ENCODE measurements at places on chromosomes 4 and X. TPM values are rescaled to one million over a fixed set of nuclear protein-coding genes. Genes with fewer than 3 reads are reported as not detected.

DNA sequence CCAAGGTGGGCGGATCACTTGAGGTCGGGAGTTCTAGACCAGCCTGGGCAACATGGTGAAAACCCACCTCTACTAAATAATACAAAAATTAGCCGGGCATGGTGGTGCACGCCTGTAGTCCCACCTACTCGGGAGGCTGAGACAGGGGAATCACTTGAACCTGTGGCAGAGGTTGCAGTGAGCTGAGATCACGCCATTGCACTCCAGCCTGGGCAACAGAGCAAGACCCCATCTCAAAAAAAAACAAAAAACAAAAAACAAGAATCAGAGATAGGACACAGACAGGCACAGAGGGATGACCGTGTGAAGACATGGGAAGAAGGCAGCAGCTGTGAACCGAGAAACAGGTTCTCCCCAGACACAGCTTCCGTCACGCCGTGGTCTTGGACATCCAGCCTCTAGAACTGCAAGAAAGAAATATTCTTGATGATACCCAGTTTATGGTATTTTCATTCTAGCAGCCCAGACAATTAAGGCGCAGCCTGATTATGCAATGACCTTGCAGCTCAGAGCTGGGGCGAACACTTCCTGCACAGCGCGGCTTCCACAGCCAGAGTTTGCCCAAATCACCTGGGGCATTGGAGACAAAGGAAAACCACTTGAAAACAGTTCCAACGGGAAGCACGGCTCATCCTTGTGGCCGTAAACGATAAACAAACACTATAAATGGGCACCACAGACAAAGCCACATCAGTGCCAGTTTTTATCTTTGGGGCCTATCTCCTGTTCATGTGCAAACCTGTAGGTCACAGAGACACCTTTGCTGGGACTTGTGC is 4.2 kb upstream of the ARSD start:
- DNase-seq: no peak
- H3K4me3 ChIP-seq: no peak overlapping the region
- no peaks in the 10 kb centered on the region for H3K4me1 ChIP-seq
- no peaks in the 10 kb centered on the region for H3K27me3 ChIP-seq
- H3K27ac ChIP-seq: no peak overlapping the region
- H3K36me3 ChIP-seq: no peaks in the 10 kb centered on the region

UGT2A2 gene
- not detected for polyA plus RNA-seq

PCDH11X gene
- polyA plus RNA-seq: 1.4 TPM

GRCh38 chr4:106201373-106201772 is 114.6 kb downstream of the TBCK start:
- H3K27ac ChIP-seq: no peak overlapping the region
- no peaks in the 10 kb centered on the region for H3K4me1 ChIP-seq
- H3K4me3 ChIP-seq: no peak overlapping the region
- no peaks in the 10 kb centered on the region for H3K27me3 ChIP-seq

PDE6B gene
- 48.1 TPM for polyA plus RNA-seq

GRCh38 chr4:53479736-53480525 is 102.5 kb downstream of the FIP1L1 start:
- no peaks in the 10 kb centered on the region for H3K4me1 ChIP-seq
- no peak overlapping the region for H3K27ac ChIP-seq
- DNase-seq: no peak

DNA sequence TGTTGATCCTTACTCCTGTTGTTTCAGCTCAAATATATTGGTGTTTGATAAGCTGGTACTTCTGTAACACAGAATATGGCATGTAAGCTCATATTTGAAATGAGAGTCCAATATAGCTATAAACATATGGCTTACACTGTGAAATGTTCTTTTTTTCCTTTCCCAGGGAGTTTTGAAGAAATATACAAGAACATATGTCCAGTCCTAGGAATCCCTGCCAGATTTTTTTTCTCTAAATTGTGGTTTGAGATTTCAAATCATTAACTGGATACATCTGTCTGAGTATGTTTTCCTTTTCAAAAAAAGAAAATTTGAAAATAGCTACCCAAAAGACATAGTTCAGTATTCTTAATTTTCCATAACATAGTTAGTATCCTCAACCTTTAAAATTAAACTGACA is 60.2 kb downstream of the HMGB2 start:
- H3K4me3 ChIP-seq: no peak overlapping the region
- H3K4me1 ChIP-seq: peaks cover 22% of the 10 kb centered on the region

GRCh38 chrX:9133426-9133825 is 99.5 kb upstream of the FAM9B start:
- no peaks in the 10 kb centered on the region for H3K4me1 ChIP-seq
- no peaks in the 10 kb centered on the region for H3K27me3 ChIP-seq
- no peak overlapping the region for H3K4me3 ChIP-seq
- H3K27ac ChIP-seq: no peak overlapping the region
- DNase-seq: no peak

DNA sequence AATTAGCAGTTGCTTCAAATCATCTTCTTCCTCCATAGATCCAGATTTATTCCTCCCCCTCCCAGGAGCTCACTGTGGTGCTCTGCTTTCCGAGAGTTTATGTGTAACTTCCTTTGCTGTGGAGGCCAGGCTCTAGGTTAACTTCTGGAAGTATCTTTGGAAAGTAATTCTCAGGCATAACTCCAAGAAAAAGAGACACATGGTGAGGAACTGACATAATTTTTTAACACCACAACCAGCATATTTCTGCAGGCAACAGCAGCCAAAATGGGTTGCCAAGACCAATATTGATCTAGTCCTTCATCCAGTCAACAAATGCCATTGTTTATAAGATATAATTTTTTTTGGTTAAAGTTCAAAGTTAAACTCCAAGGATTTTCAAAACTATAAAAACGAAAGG is 114.5 kb upstream of the RBPJ start:
- H3K27ac ChIP-seq: no peak overlapping the region
- no peaks in the 10 kb centered on the region for H3K4me1 ChIP-seq
- H3K4me3 ChIP-seq: no peak overlapping the region
- no peaks in the 10 kb centered on the region for H3K36me3 ChIP-seq
- H3K27me3 ChIP-seq: peaks cover 8% of the 10 kb centered on the region

DNA sequence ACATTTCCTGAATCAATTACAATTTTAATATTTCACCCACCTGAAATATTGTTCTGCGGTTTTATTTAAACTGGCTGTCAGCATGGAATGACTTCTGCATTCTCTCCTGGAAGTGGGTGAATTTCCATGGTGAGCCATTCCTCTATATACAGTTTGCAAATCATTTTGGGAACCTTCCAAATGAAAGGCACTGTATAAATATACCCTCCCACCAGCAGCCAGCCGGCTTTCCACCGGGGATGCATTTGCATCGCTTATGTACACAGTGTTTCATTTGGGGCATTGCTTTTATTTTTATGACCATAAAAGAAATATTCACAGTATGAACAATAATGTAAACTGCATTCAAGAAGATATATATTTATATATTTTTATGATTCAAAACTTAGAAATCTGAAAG is 4.7 kb upstream of the IL1RAPL1 start:
- no peaks in the 10 kb centered on the region for H3K4me1 ChIP-seq
- H3K27ac ChIP-seq: no peak overlapping the region
- DNase-seq: no peak
- no peaks in the 10 kb centered on the region for H3K36me3 ChIP-seq
- no peak overlapping the region for H3K4me3 ChIP-seq

DNA sequence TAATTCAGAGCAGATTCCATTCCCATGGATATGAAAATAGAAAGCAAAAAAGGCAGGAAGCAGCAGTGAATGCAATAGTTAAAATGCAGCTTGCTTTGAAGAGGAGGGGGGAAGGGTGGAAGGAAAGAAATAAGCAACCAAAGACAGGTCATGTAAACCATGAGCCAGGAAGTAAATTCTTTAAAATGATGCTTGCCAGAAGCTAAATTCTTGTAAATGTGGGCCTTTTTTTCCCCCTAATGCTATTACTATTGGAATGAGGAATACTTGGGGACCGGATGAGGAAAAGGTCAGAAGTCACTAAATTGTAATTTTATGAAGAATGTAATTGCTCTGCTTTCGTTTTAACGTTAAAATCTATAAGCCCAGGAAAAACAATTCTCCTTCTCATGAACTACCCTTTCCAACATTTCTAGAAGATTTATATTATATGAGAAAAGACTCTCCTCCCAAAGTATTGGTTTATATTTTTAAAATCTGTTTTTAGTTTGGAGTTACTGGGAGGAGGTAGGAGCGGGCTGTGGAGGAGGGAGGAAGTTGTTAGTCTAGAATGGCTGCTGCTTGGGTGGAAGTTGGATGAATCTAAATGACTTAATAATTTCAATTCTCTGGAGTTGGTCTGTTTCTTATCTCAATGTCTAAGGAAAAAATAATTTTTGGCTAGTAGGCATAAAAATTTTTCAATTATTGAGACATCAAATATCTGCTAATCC is 77.6 kb upstream of the PCDH18 start:
- peak; percentile 74 for DNase-seq
- no peak overlapping the region for H3K27ac ChIP-seq
- no peaks in the 10 kb centered on the region for H3K27me3 ChIP-seq
- no peaks in the 10 kb centered on the region for H3K36me3 ChIP-seq
- H3K4me3 ChIP-seq: no peak overlapping the region

CTAG1A gene
- polyA plus RNA-seq: not detected

DNA sequence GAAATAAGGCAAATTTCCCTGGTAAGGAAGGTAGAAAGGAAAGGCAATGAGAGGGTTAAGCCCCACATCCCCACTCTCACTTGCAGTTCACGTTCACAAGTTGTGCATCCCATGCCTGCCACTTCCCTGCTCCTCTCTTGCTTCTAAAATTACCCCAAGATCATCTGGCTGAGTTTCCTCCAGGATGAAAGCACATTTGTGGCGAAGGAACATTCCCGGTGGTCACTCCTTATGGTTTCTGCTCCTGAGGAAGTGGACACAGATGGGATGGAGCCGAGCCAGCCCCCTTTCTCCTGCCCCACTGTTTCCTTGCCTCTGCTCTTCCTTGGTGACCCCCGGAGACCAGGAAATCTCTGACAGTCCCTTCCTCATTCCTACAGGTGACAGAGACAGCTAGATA is 37.5 kb downstream of the SPINK2 start:
- no peak overlapping the region for H3K27ac ChIP-seq
- H3K27me3 ChIP-seq: no peaks in the 10 kb centered on the region
- no peaks in the 10 kb centered on the region for H3K36me3 ChIP-seq
- H3K4me1 ChIP-seq: peaks cover 7% of the 10 kb centered on the region
- DNase-seq: no peak

CENPC gene
- 19.2 TPM for polyA plus RNA-seq

DNA sequence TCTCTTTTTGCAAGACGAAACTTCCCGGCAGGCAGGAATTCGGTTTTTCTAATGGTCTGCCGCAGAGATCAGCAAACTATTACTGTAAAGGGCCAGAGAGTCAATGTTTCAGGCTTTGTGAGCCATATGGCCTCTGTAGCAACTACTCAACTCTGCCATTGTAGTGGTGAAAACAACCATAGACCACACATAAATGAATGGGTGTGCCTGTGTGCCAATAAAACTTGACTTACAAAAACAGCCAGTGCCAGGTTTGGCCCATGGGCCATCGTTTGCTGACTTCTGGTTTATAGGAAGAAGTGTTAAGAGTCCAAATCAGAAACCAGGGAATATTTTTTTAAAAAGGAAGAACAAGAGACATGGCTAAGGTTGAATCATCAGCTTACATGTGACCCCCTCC is 163.0 kb downstream of the SH3KBP1 start:
- H3K4me3 ChIP-seq: no peak overlapping the region
- DNase-seq: no peak
- no peak overlapping the region for H3K27ac ChIP-seq
- H3K36me3 ChIP-seq: no peaks in the 10 kb centered on the region
- no peaks in the 10 kb centered on the region for H3K27me3 ChIP-seq

NSD2 gene
- 84.6 TPM for polyA plus RNA-seq

GRCh38 chr4:88320224-88320779 is 35.9 kb upstream of the PPM1K start:
- no peak overlapping the region for H3K4me3 ChIP-seq
- no peaks in the 10 kb centered on the region for H3K27me3 ChIP-seq
- H3K27ac ChIP-seq: no peak overlapping the region
- H3K4me1 ChIP-seq: no peaks in the 10 kb centered on the region

GRCh38 chr4:121900132-121900983 is 30.1 kb upstream of the BBS7 start:
- H3K27me3 ChIP-seq: no peaks in the 10 kb centered on the region
- peaks cover 4% of the 10 kb centered on the region for H3K4me1 ChIP-seq

GRCh38 chrX:10582215-10582733 is 38.1 kb downstream of the MID1 start:
- peaks cover 4% of the 10 kb centered on the region for H3K4me1 ChIP-seq
- no peak overlapping the region for H3K27ac ChIP-seq
- no peak for DNase-seq
- H3K4me3 ChIP-seq: no peak overlapping the region
- no peaks in the 10 kb centered on the region for H3K36me3 ChIP-seq

DNA sequence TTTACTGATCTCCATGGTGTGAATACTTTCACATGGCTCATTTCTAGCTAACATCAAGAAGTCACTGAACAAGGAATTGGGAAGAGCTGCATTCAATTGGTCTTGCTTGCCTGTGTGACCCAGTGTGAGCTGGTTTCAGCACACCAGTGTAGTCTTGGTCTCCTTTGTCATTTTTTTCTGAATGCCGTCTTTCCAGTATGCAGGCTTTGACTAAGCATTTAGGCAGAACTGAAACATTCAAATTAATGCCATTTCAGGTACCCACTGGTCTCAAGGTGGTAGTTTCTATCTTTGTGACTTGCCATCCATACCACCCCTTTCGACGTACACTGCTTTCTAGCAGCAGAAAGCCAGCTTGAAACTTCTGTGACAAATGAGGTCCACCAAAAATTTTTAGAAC is 550.5 kb upstream of the BOD1L1 start:
- peaks cover 4% of the 10 kb centered on the region for H3K4me1 ChIP-seq
- no peaks in the 10 kb centered on the region for H3K36me3 ChIP-seq
- DNase-seq: no peak
- H3K27me3 ChIP-seq: no peaks in the 10 kb centered on the region
- no peak overlapping the region for H3K4me3 ChIP-seq
- no peak overlapping the region for H3K27ac ChIP-seq

GRCh38 chrX:108332281-108332680 is 105.9 kb downstream of the COL4A6 start:
- no peak overlapping the region for H3K4me3 ChIP-seq
- no peak overlapping the region for H3K27ac ChIP-seq
- DNase-seq: no peak
- no peaks in the 10 kb centered on the region for H3K36me3 ChIP-seq
- H3K27me3 ChIP-seq: no peaks in the 10 kb centered on the region

DNA sequence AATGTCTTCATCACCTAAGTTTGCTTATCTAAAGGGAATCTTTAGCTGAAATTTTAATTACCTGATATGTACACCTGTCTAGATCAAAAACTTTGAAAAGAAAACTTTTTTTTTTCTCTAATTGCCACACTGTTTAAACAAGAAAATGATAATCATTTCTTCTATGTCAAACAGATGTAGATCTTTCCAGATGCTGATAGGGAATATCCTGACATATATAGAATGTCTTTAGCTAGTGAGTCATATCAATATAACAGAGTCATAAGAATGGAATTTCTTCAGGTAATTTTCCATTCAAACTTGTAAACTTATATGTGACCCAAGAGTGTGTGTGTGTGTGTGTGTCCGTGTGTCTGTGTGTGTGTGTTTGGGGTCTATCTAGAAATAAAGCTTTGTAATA is 271.9 kb downstream of the GPM6A start:
- H3K4me1 ChIP-seq: no peaks in the 10 kb centered on the region
- H3K27me3 ChIP-seq: no peaks in the 10 kb centered on the region
- H3K27ac ChIP-seq: no peak overlapping the region
- no peaks in the 10 kb centered on the region for H3K36me3 ChIP-seq

- no peaks in the 10 kb centered on the region for H3K36me3 ChIP-seq
- DNase-seq: no peak
- no peaks in the 10 kb centered on the region for H3K4me1 ChIP-seq
- H3K27ac ChIP-seq: no peak overlapping the region
- no peak overlapping the region for H3K4me3 ChIP-seq
- H3K27me3 ChIP-seq: no peaks in the 10 kb centered on the region
Observed at GRCh38 chr4:61446941-61447340, 246.8 kb downstream of the ADGRL3 start.

RPL34 gene
- polyA plus RNA-seq: 830 TPM
